ENCODE measurements at places on chromosomes 4 and X. TPM values are rescaled to one million over a fixed set of nuclear protein-coding genes. Genes with fewer than 3 reads are reported as not detected.

GRCh38 chrX:1821846-1822245 lies 207.0 kb downstream of the ASMT start:
- no peak overlapping the region for H3K27ac ChIP-seq
- H3K27me3 ChIP-seq = no peaks in the 10 kb centered on the region
- H3K36me3 ChIP-seq = no peaks in the 10 kb centered on the region
- DNase-seq = no peak
- no peaks in the 10 kb centered on the region for H3K4me1 ChIP-seq
- no peak overlapping the region for H3K4me3 ChIP-seq

DNA sequence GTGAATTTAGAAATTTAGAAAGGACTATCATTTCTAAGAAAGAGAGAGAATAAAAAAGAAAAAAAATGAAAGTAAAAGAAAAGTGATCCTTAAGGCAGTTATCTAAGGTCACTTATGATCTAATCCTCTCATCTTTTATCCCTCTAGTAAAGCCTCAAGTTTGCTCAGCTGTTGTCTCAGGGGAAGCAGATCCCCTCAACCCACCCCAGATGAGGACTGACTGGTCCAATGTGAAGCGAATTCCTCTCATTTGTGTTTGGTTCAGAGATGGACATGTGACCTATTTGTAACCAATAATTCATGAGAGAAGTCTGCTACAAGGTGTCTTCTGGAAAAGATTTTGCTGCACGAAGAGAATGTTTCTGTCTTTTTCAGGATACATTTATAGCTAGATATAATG lies 1591.3 kb downstream of the ADGRL3 start:
- no peak overlapping the region for H3K4me3 ChIP-seq
- no peak overlapping the region for H3K27ac ChIP-seq
- DNase-seq = no peak
- H3K27me3 ChIP-seq = no peaks in the 10 kb centered on the region
- H3K4me1 ChIP-seq = no peaks in the 10 kb centered on the region

GRCh38 chr4:59200992-59201391 lies 1999.1 kb upstream of the ADGRL3 start:
- H3K4me3 ChIP-seq = no peak overlapping the region
- no peak overlapping the region for H3K27ac ChIP-seq
- no peaks in the 10 kb centered on the region for H3K36me3 ChIP-seq
- H3K4me1 ChIP-seq = no peaks in the 10 kb centered on the region
- no peaks in the 10 kb centered on the region for H3K27me3 ChIP-seq

GRCh38 chr4:181897935-181898334 lies 345.3 kb upstream of the TENM3 start:
- no peak overlapping the region for H3K27ac ChIP-seq
- H3K27me3 ChIP-seq = no peaks in the 10 kb centered on the region
- H3K36me3 ChIP-seq = no peaks in the 10 kb centered on the region
- no peak overlapping the region for H3K4me3 ChIP-seq
- no peaks in the 10 kb centered on the region for H3K4me1 ChIP-seq

- no peak overlapping the region for H3K4me3 ChIP-seq
- no peaks in the 10 kb centered on the region for H3K4me1 ChIP-seq
- DNase-seq = no peak
- H3K27me3 ChIP-seq = no peaks in the 10 kb centered on the region
These were observed 98.5 kb upstream of the MAP3K15 start for GRCh38 chrX:19613645-19614323.

DNA sequence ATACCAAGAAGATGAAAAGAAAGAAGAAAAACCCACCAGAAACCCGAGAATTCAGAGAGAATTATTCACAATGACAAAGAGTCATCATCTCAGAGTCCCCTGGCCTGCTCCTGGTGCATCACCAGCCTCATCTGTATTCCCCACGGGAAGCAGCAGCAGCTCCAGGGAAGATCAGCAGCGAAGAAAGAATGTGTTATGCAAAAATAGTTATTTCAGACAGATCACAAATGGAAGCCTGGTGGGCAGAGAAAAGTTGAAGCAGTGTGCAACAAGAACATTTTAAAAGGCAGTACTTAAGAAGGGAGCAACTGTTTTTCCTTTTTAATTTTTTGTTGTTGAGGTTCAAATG lies 189.2 kb downstream of the PPP3CA start:
- H3K27me3 ChIP-seq = no peaks in the 10 kb centered on the region
- no peak overlapping the region for H3K27ac ChIP-seq
- DNase-seq = no peak
- no peaks in the 10 kb centered on the region for H3K4me1 ChIP-seq
- no peaks in the 10 kb centered on the region for H3K36me3 ChIP-seq
- H3K4me3 ChIP-seq = no peak overlapping the region

DNA sequence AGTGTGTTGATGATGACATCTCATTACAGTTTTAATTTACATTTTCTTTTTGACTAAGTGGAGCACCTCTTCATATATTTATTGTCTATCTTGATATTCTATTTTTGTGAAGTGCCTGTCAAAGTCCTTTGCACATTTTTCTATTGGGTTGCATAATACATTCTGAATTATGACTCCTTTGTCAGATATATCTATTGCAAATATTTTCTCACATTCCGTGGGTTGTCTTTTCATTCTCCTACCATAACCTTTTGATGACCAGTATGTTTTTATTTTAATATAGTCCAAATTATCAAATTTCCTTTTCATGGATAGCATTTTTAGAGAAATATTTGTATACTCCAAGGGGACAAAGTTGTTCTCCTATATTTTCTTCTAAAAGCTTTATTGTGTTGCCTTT lies 126.4 kb downstream of the PJA1 start:
- DNase-seq = no peak
- H3K27ac ChIP-seq = no peak overlapping the region
- no peaks in the 10 kb centered on the region for H3K4me1 ChIP-seq
- no peak overlapping the region for H3K4me3 ChIP-seq

GRCh38 chr4:125732632-125733031 lies 417.9 kb downstream of the FAT4 start:
- no peaks in the 10 kb centered on the region for H3K36me3 ChIP-seq
- H3K27me3 ChIP-seq = no peaks in the 10 kb centered on the region
- no peaks in the 10 kb centered on the region for H3K4me1 ChIP-seq

GRCh38 chrX:20139966-20140365 lies 1.7 kb downstream of the EIF1AX start:
- peak overlapping the region; percentile 96 for H3K4me3 ChIP-seq
- H3K27ac ChIP-seq = no peak overlapping the region
- H3K4me1 ChIP-seq = peaks cover 6% of the 10 kb centered on the region
- peaks cover 33% of the 10 kb centered on the region for H3K36me3 ChIP-seq
- no peak for DNase-seq

- no peak for DNase-seq
- H3K27me3 ChIP-seq = no peaks in the 10 kb centered on the region
- H3K4me1 ChIP-seq = no peaks in the 10 kb centered on the region
- H3K4me3 ChIP-seq = no peak overlapping the region
- no peaks in the 10 kb centered on the region for H3K36me3 ChIP-seq
These were observed 50.1 kb upstream of the ACSL4 start for GRCh38 chrX:109782994-109783700.

The MTHFD2L gene
- 22.9 TPM for total RNA-seq

The MAGEC2 gene
- total RNA-seq = not detected

The RNF128 gene
- 9.5 TPM for total RNA-seq

All from esophagus squamous epithelium (tissue), 5 donors.